ENCODE measurements at places on chromosomes 7 and 10.

GRCh38 chr10:85902051-85902450 lies 464.5 kb downstream of the GRID1 start:
- no peak for DNase-seq

- no peak for DNase-seq
Measured at GRCh38 chr7:147811923-147812322, 778.6 kb upstream of the C7orf33 start.

GRCh38 chr7:101248276-101248675 lies 3.4 kb upstream of the FIS1 start:
- no peak for DNase-seq

GRCh38 chr7:155998328-155998691 lies 186.0 kb upstream of the SHH start:
- no peak for DNase-seq

DNA sequence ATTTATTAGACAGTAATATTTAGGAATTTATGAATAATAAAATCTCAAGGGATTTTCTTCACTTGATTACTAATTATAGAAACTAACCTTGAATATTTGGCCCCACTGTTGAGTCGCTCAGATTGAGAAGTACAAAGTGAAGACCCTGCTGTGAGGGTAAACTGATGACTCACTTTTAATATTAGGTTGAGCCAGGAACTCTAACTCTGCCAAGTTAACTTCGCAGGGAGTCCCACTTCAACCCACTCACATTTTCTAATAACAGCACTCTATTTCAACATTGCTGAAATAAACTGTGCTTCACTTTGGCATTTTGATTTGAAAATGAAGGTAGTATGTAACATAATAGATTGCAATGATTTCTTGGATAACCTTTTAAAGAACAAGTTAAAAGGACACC lies 200.7 kb downstream of the POLR1F start:
- no peak for DNase-seq

DNA sequence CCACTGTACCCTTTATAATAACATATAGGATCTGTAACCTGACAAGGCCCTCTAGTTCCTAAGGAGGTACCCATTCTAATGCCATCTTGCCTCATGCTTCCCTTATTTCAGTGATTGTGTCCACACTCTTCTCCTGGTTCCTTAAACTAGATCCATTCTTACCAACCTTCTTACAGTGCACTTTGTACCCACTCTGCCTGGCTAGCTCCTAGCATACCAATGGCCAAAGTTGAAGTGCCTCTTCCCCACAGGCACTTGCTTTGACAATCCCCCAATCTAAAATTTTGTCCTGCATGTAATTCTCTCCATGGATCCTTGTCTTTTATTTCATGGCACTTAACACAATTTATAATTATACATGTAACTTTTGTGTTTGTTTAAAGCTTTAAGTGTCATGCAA lies 40.9 kb downstream of the CCDC71L start:
- no peak for DNase-seq

DNA sequence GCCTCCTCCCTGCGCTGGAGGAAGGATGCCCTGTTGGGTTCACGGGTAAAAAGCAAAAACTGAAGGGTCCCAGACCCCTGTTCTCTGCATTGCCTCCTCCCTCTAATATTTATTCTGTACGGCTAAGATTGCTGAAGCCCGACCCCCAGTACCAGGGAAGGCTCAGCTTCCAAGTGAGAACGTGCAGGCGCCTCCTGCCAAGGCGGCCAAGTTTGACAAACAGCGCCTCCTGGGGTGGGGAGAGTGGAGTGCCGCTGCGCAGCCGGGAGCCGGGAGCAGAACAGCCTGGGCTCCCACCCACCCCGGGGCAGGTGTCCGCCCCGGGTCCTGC lies 4.7 kb upstream of the EBF3 start:
- peak; percentile 84 for DNase-seq

GRCh38 chr7:1170741-1171501 lies 10.9 kb upstream of the ZFAND2A start:
- no peak for DNase-seq

DNA sequence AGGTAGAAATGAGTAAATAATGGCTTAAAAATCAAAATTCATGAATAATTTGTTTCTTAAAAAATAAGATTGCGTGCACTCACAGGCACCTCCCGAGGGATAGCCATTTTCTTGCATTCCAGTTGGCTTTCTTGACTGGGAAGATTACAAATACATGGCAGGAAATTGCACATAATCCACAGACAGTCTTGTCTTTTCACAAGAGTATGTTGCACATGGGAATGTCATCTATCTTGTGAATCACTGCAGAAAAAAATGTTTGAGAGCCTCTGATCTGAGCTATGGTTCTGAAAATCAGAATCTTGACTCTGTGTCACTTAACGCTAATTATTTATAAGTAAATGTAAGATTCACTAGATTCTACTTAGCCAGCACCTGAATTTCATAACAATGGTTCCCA lies 74.1 kb upstream of the PRKG1 start:
- DNase-seq, result no peak

DNA sequence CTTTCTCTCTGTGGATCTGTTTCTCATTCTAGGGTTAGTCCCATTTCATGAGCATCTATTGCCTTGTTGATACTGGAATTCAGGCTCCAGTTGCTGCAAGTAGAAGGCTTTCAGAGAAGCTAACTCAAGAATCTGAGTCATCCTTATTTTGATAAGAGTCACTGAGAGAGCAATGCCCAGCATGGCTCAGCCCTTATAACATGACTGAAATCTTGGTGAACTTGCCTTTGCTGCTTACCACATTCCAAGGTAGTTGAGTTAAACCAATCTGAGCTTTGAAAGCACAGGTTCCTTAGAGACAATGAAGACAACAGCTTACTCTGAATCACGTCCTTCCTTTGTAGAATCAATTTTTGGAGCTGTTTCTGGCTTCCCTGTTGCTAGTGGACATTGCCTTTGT lies 53.6 kb upstream of the CHCHD3 start:
- no peak for DNase-seq

DNA sequence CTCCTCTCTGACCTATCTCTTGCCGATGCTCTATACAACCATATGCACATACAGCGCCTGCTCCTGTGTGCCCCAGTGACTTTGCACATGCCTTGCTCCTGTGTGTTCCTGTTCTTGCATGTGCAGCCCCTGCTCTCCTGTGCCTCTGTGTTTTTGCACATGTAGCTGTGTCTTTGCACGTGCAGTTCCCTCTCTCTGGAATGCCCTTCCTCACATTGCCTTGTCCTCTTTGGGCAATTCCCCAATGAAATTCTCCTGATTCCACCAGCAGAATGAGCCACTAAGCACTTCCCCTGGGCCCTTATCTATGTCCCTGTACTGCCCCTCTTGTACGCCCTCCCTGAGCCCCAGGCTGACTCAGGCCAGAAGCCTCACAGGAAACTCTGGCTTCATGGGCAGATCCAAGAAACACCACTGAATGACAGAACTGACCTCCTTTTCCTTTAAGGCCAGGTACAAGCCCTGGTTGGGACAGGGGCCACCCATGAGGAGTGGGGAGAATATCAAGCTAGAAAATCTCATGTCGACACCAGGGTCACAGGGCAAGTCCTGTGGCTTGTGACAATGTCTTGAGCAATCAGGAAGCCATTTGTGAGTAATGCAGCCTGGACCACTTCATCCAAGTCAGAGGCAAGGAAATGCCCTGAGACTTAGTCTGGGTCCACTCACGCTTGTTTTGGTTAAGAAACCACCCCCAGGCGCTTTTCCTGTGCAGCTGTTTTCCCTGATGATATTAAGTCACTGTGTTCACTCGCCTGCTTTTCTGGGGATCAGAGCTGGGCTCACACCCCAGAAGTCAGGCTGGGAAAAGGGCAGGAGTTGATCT lies 1.9 kb upstream of the ARHGAP22 start:
- no peak for DNase-seq

GRCh38 chr7:94174375-94174774 lies 170.2 kb upstream of the BET1 start:
- no peak for DNase-seq

DNA sequence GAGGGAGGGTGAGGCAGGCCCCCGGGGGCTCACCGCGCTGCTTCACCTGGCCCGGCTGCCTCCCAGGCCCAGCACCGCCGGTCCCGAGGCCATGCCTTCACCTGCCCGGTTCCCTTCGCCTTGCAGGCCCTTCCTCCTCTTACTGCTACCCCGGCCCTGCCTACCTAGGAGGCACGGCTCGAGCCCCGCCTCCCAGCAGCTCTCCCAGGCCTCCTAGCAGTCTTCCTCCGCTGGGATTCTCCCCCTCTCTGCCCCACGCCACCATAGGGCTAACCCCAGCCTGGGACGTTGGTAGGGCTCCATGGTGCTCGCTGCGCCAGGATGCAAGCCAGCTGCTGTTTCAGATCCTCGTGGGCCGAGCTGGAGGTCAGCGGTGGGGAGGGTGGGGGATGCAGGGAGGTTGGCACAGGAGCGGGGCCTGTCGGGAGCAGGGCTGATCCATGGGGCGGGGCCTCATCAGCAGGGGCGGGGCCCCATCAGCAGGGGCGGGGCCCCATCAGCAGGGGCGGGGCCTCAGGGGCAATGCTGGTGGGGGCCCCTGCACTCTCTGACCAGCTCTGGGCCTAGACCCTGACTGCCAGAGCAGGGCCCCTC lies 63.3 kb downstream of the RASGEF1A start:
- DNase-seq, result peak; percentile 91

- no peak for DNase-seq
Measured at GRCh38 chr10:1655367-1655766, 82.0 kb downstream of the ADARB2 start.

DNA sequence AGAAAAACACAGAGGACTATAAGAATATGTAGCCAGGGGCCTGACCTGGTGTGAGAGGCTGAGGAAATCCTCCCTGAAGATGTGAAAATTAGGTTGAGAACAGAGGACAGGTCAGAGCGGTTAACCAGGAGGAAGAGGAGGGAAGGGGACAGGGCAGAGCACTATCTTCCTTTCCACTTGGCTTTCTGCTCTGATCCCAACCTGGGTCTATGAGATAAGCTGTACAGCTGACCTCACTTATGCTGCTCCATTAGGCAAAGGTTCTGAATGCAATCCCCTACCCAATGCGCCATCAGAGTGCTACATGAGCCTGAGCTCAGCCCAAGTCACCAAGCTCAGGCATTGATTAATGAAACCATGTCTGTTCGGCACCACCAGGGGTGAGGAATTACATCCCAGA lies 10.5 kb downstream of the LIPA start:
- no peak for DNase-seq

GRCh38 chr10:13054844-13055243 lies 45.1 kb upstream of the OPTN start:
- DNase-seq, result no peak

GRCh38 chr10:132945894-132946255 lies 3.5 kb upstream of the CFAP46 start:
- no peak for DNase-seq

- no peak for DNase-seq
Measured at GRCh38 chr7:45129906-45130305, 18.4 kb upstream of the TBRG4 start.

DNA sequence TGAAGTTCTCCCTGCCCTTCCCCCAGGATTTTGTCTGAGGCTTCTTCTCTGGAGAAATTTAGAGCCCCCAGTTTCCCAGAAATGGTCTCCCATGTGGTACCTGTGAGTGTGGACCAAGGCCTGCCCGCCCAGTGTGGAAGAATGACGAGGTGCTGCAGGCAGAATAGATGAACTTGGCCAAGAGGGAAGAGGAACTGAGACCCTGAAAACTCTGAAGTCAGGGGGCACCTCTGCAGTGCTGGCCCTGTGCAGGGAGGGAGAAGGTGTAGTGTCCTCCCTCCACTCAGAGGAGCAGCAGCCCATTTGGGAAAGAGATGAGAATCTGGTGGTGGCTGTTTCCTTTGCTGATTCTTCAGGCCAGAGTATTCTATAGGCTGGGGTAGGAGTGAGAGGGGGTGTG lies 115.2 kb upstream of the PCGF5 start:
- no peak for DNase-seq

DNA sequence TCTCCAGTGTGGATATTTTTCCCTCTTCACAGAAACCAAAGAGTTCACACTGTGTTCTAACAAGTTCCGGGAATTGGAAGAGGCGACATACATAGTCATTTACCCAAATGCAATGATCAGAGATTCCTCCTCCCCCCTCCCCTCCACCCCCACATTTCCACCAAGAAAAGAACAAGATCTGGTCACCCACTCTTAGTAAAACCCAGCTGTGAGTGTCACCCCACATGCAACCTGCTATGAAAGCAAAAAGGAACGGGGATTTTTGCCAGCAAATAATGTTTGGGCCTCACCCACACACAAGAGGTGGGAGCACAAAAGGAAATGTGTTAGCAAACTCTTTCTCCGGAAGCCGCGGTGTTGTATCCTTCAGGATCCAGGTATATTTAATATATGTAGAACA lies 745.0 kb upstream of the AUTS2 start:
- DNase-seq, result no peak

GRCh38 chr7:133300811-133301210 lies 47.9 kb downstream of the EXOC4 start:
- DNase-seq, result no peak

DNA sequence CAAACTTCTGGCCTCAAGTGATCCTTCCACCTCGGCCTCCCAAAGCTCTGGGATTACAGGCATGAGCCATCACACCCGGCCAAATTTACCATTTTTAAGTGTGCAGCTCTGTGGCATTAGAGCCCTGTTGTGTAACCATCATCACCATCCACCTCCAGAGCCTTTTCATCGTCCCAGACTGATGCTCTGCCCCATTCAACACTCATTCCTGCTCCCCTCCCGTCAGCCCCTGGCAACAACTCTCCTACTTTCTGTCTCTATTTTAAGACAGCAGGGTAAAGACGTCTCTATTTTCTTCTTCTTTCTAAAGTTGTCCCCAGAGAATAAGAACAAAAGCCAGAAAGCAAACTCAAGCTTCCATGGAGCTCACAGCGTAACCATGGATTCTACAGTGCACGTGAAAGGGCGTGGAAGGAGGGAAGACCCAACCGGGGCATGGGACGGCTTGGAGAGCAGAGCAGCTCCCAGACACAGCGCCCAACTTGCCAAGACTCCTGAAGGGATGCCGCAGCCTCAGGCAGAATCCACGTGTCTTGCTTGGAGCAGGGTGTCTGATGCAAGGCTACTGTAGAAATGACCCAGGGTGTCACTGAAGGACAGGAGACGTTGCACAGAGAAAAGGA lies 42.7 kb upstream of the PITRM1 start:
- no peak for DNase-seq

GRCh38 chr7:55898287-55898686 lies 11.0 kb downstream of the ZNF713 start:
- no peak for DNase-seq

DNA sequence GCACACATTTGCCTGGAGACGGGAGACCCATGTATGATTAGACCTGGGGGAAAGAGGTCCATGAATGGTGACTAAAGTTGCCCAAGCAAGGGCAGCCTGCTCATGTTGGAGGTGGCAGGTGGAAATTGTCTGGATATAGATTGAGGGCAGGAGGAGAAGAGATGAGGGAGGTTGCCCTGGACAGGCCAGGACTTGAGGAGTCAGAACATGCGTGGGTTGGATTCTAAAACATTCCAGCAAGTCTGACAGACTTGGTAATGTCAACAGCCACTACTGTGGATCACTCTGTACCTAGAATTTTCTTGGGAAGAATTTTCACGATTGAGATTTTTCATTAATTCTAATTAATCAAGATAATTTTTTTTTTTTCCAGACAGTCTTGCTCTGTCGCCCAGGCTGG lies 19.1 kb upstream of the SVOPL start:
- DNase-seq, result no peak
